ENCODE measurements at places on chromosomes 11 and 22.

- no peaks in the 10 kb centered on the region for H3K36me3 ChIP-seq
- no peak overlapping the region for H3K4me3 ChIP-seq
Observed at GRCh38 chr11:134509381-134510232, 97.6 kb upstream of the B3GAT1 start.

DNA sequence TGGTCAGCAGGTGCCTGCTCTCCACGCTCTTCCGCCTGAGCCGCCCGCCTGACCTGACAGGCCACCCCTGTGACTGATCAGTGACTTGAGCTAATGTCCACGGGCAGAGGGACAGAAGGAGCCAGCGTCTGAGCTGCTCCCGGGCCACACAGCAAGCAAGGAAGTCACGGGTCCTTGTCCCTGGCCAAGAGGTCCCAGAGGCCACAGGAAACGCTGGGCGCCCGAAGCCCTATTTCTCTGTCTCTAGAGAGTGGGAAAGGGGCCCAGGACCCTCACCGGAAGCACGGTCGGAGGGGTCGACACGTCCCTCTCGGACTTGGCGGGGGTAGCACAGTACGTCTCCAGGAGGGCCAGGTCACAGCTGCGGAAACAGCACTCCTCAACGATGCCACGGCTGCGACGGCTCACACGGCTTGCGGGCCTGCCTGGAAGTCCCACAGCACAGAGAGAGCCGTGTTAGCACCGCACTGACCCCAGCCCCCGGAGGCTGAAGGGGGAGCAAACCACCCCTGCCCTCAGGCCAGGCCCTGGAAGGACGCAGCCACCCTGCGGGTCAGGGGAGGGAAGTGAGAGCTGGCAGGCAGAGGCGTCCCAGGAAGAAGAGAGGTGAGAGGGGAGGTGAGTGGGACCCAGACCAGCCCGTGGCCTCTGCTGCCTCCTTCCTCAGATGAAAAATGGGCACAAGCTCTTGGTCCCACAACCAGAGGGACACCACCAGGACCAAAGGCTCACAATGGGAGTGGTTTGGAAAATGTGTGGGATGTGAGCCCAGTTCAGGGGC lies 5.8 kb downstream of the IGF2 start:
- DNase-seq, result no peak
- H3K27me3 ChIP-seq, result peaks cover 61% of the 10 kb centered on the region
- H3K27ac ChIP-seq, result no peak overlapping the region
- peak overlapping the region; percentile 47 for H3K4me3 ChIP-seq
- peaks cover 11% of the 10 kb centered on the region for H3K4me1 ChIP-seq

DNA sequence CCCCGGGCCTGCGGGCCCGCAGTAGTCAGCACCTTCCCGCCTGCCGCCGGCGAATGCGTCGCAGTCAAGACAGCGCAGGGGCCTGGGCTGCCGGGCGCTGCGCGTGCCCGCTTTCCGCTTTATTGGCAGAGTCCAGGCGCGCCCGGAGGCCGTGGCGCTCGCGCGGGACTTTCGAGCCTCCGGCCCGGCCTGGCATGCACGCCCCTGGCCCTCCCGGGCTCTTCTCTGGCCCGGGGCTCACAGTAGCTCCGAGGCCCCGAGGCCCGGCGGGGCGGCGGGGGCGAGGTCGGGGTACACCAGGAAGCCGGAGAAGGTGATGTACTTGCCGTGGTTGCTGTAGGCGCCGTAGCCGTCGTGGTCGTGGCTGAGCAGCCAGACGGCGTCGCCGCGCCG lies 3.1 kb downstream of the FAM180B start:
- H3K27me3 ChIP-seq, result peaks cover 12% of the 10 kb centered on the region
- no peak for DNase-seq
- no peaks in the 10 kb centered on the region for H3K36me3 ChIP-seq

- DNase-seq, result no peak
- peaks cover 2% of the 10 kb centered on the region for H3K36me3 ChIP-seq
- no peak overlapping the region for H3K27ac ChIP-seq
- H3K4me3 ChIP-seq, result peak overlapping the region; percentile 33
- H3K4me1 ChIP-seq, result peaks cover 26% of the 10 kb centered on the region
Observed at GRCh38 chr11:119666061-119666460, 62.9 kb downstream of the NECTIN1 start.

DNA sequence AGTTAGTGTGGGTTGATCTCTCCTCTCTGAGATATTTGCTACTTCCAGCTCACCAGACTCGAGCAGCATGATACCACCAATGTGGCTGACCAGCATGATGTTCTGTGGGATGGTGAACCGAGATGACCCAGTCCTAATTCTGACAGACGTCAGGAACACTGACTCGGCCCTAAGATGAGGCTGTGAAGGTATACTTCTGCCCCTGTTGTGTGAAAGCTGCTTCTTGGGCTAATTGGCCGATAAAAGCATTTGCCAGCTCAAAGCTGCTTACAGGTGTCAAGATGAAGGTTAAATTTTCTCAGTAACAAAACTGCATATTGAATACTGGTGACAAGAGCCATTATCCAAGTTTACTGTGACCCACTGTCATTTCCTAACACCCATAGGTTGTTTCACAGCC lies 151.4 kb downstream of the BRD1 start:
- H3K27ac ChIP-seq, result no peak overlapping the region
- H3K4me3 ChIP-seq, result no peak overlapping the region
- H3K27me3 ChIP-seq, result peaks cover 80% of the 10 kb centered on the region
- no peaks in the 10 kb centered on the region for H3K36me3 ChIP-seq

DNA sequence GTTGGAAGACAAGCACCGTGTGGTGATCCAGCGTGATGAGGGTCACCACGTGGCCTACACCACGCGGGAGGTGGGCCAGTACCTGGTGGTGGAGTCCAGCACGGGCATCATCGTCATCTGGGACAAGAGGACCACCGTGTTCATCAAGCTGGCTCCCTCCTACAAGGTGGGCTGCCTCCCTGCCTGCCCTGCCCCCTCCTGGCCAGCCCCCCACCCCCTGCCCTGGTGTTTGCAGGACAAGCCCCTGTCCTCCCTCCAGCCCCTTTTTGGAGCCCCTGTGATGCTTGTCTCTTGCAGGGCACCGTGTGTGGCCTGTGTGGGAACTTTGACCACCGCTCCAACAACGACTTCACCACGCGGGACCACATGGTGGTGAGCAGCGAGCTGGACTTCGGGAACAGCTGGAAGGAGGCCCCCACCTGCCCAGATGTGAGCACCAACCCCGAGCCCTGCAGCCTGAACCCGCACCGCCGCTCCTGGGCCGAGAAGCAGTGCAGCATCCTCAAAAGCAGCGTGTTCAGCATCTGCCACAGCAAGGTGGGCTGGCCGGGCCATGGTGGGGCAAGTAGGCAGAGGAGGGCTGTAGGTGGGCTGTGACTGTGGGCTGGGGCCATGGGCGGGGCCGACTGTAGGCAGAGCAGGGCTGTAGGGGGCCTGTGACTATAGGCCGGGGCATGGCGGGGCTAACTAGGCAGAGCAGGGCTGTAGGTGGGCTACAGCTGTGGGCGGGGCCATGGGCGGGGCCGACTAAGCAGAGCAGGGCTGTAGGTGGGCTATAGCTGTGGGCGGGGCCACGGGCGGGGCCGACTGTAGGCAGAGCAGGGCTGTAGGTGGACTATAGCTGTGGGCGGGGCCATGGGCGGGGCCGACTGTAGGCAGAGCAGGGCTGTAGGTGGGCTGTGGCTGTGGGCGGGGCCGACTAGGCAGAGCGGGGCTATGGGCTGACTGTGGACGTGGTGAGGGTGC lies 13.6 kb downstream of the MUC2 start:
- DNase-seq, result no peak
- H3K4me1 ChIP-seq, result no peaks in the 10 kb centered on the region
- H3K36me3 ChIP-seq, result no peaks in the 10 kb centered on the region
- no peak overlapping the region for H3K27ac ChIP-seq

DNA sequence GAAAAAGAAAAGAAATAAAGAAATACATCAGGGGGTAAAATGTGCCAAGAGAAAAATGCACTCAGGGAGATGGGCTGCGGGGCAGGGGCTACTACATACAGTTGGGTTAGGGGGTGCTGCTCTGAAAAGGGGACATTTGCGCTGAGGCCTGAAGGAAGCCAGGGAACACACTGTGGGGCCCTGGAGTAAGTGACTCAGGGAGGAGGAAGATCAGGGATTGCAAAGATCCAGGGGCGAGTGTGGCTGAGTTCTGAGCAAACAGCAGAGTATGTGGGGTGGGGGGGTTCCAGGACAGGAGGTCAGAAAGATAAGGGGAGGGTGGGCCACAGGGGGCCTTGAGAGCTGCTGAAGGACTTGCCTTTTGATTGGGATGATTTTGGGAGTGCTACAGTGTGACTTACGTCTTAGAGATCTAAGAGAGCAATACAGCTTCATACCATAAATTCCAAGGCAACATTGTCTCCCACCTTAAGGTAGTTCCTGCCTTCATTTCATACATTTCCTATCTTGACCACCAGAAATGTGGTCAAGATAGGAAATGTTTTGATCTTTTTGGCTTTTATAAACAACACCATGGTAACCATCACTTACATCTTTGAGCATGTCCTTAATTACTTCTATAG lies 5.8 kb downstream of the A4GALT start:
- H3K4me1 ChIP-seq, result peaks cover 25% of the 10 kb centered on the region
- H3K27me3 ChIP-seq, result peaks cover 46% of the 10 kb centered on the region
- H3K4me3 ChIP-seq, result no peak overlapping the region
- no peak overlapping the region for H3K27ac ChIP-seq
- H3K36me3 ChIP-seq, result no peaks in the 10 kb centered on the region

DNA sequence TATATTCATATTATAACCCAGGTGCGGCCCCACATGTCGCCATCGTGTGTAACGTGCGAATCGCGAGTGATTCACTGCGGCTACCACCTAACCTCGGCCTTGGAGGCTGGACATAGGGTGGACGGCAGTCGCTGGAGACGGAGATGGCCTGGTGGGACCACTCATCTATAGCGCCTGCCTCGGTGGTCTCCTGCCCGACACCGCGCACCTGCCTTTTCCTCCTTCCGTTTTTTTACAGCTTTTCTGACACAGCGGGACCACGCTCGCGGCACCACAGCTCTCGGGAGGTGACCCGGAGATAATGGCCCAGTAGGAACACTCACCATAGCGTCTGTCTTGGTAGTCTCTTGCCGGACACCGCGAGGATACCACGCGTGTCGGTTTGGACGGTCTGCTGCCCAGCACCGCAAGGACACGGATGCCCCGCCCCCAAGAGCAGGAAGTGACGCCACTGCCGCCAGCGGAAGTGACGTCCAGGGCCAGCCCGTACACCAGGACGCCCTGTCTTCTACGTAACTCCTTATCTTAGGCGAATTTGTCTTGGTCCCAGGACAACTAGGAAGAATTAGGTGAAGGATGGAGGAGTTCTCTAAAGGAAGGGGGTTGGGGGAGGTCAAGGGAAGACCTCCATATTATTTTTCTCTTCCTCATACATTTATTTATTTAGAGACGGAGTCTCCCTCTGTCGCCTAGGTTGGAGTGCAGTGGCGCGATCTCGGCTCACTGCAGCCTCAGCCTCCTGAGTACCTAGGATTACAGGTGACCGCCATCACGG lies 6.4 kb downstream of the SNU13 start:
- no peaks in the 10 kb centered on the region for H3K27me3 ChIP-seq
- H3K36me3 ChIP-seq, result peaks cover 8% of the 10 kb centered on the region
- peak; percentile 78 for DNase-seq
- peaks cover 7% of the 10 kb centered on the region for H3K4me1 ChIP-seq
- peak overlapping the region; percentile 92 for H3K27ac ChIP-seq

- H3K27me3 ChIP-seq, result no peaks in the 10 kb centered on the region
- H3K36me3 ChIP-seq, result no peaks in the 10 kb centered on the region
- DNase-seq, result no peak
- H3K4me1 ChIP-seq, result peaks cover 20% of the 10 kb centered on the region
Observed at GRCh38 chr11:31102875-31103274, 266.7 kb downstream of the DCDC1 start.

DNA sequence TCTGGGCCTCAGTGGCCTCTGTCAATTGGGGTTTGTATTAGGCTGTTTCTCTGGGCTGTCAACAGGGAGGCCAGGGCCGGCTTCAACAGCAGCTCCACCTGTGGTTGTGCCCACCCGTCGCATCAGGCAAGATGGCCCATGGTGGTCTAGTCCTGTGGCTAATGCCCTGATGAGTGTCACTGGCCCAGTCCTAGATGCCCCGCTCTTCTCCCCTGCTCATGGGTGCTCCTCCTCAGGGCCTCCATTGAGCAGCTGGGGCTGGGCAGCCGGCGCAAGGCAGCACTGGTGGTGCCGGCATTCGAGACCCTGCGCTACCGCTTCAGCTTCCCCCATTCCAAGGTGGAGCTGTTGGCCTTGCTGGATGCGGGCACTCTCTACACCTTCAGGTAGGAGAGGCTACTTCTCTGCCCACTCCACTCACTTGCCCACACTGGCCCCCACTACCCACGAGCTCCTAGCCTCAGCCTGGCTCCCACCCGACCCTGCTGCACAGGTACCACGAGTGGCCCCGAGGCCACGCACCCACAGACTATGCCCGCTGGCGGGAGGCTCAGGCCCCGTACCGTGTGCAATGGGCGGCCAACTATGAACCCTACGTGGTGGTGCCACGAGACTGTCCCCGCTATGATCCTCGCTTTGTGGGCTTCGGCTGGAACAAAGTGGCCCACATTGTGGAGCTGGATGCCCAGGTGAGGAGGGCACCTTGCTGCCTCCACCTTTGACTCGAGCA lies 5.4 kb downstream of the LARGE2 start:
- peaks cover 6% of the 10 kb centered on the region for H3K4me1 ChIP-seq
- no peak overlapping the region for H3K27ac ChIP-seq
- peaks cover 37% of the 10 kb centered on the region for H3K27me3 ChIP-seq
- H3K36me3 ChIP-seq, result no peaks in the 10 kb centered on the region
- H3K4me3 ChIP-seq, result peak overlapping the region; percentile 42
- no peak for DNase-seq

DNA sequence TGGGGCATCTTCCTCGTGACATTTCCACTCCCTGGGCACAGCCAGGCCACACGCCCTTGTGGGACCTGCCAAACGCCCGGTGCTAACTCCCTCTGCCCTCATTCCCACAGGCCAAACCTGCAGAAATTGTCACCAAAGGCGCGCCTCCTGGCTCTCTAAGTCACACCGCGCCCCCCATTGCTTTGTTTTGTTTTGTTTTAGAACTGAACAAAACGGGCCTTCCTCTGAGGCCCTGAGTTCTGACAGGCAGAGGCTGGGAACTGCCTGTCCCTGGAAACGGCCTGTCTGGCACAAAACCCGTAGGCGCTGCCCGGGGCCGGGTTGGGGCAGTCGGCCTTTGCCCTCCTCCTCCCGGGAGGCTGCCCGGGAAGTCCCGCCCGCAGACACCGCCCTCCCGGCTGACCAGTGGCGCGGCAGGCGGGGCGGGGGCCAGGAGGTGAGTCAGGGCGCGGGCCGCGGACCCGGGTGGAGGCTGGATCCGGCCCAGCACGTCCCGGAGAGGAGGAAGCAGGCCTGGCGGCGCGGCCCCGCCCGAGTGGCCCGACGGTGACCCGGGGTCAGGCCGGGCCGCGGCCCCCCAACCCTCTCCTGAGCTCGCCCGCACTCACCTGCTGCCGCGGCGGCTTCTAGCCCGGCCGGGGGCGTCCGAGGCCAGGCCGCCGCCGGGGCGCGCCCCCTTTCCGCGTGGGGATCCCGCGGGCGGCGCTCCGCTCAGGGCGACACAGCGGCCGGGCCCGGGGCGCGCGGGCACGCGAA lies 465 bp downstream of the SUN2 start:
- no peaks in the 10 kb centered on the region for H3K36me3 ChIP-seq
- no peak overlapping the region for H3K27ac ChIP-seq
- H3K27me3 ChIP-seq, result no peaks in the 10 kb centered on the region
- peak; percentile 58 for DNase-seq
- H3K4me3 ChIP-seq, result peak overlapping the region; percentile 82
- H3K4me1 ChIP-seq, result peaks cover 31% of the 10 kb centered on the region
